ENCODE measurements at places on chromosomes 7 and 10.

DNA sequence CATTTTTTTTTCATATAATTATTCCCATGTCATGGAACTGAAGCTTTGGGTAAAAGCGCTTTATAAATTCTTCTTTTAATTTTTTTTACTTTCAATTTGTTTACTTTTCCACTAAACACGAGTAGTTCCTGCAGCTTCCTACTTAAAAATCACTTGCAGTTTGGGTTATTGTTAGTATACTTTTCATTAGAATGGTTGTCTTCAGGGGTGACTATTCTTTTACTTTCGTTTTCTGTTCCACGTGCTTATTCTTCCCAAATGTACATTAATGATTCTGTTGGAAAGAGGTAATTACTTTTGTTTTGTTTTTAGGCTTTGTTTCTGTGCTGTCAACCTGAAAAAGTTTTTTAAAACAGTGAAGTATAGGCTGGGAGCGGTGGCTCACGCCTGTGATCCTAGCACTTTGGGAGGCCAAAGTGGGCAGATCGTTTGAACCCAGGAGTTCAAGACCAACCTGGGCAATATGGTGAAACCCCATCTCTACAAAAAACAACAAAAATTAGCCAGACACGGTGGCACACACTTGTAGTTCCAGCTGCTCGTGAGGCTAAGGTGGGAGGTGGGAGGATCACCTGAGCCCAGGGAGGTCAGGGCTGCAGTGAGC is 5.2 kb upstream of the CFAP69 start:
- DNase-seq: no peak

GRCh38 chr10:32318476-32318896 is 28.5 kb downstream of the EPC1 start:
- no peak for DNase-seq

DNA sequence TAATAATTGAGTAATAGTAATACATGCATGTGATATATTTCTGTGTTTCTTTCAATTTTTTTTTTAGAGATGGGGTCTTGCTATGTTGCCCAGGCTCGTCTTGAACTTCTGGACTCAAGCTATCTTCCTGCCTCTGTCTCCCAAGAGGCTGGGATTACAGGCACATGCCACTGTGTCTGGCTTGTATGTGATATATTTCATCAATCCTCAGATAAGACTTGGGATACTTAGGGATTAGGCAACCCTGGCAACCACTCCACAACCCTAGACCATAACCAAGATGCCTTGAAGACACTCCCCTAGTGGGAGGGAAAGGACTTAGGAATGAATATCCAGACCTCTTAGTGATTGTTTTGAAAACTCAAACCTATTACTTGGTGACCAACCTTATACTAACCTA is 154.8 kb downstream of the CCDC3 start:
- no peak for DNase-seq

DNA sequence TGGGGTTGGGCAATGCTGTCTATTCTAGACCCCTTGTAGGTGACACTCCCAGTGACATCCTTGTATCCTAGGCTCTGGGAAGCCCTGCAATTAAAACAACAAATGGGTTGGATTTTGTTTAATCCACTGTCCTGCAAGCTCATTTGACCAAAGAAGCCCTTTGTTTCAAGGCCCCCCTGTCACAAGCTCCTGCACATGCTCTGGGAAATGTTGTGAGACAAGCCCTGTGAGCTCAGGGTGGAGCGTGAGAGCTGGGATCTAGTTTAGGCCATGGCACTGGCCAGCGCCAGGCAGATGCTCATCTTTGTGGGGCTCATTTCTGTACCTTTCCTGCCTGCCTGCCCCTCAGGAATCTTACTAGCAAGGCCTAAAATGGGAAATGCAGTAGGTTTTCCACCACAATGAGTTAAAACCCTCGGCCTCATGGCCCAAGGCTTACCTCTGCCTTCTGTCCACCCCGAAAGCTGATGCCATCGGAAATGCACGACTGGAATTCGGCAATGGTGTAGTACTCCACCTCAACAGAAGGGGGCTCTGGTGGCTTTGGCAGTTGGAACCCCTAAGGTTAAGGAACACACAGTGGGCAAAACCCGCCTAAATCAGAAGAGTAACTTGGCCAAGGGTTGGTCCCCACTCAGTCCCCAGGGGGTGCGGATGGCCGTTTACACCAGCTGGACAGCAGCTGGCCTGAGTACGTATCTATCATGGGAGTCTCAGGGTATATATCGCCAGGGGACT is 112.0 kb downstream of the NEURL1 start:
- DNase-seq: peak; percentile 51

GRCh38 chr7:1026721-1027161 is 17.6 kb upstream of the GPR146 start:
- DNase-seq: no peak

DNA sequence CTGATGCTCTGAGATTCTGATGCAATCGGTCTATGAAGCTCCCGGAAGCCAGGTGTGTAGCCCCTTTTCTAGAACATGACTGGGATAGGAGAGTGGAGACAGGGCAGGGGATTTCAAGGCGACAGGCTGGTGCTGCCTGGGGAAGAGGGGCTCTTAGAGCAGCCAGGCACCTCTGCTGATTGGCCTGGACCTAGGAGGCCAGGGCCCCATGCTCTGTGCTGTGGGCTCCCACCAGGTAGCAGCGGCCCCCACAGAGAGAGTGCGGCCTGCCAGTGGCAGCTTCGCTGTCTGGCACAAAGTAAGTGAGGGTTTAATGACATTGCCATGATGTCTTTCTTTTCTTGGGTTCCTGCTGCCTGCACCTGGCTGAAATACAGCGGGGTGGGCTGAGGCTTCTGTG is 99.4 kb upstream of the PODXL start:
- DNase-seq: no peak

DNA sequence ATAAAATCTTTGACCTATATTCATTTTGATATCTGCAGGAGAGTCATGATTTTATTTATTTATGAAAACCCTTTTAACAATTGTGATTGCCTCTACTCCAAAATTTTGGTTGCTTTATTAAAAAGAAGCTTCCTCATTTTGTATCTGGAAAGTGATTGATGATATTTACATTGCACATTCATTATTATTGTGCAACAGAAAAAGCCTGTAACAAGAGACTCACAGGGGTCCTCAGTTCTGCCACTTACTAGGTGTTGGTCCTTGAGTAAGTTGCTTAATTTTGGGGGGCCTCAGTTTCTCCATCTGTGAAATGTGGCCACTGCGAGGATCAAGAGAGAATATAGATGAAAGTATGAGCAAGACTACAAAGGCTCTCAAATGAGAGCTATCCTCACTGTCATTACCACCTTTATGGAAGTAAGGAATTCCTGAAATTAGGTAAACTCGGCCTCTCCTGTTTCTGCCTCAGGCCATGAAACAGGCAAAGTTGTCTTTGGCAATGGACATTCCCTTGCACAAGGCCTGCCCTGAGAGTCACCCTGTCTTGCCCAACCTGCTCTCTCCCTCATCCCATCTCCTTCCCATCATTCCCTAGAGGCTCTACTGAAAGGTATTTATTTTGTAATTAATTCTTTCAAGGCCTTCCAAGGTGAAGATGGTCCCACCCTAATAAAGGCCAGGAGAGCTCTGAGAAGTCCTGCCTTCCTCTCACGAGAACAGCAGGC is 66.1 kb upstream of the ABLIM1 start:
- no peak for DNase-seq

DNA sequence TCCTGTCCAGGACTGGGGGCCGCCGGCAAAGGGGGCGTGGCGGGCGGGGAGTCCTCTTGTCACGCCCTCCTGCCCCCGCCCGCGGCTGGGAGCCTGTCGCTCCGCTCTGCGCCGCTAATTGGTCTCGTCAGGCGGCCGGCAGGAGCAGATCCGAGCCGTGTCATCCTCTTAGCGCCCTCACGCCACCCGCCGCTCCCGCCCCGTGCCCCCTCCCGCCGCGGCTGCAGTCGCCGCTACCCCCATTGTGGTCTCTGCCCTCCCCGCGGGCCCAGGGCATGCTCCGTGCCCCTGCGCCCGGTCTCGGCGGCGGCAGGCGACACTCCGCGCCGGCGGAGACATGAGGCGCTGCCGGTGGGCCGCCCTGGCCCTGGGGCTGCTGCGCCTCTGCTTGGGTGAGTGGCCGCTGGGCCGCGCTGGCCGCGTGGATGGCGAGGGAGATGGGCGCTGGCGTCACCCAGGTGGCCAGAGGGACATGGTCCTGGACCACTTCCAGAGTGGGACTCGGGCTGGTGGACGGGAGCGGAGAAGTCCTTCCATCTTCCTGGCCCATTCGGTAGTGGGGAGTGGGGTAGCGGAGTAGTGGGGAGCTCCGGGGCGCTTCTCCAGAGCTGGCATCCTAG is at the start of gene CDHR1:
Gene CDHR1 (plus strand): TSS at position 114 of the 620 bp plus-strand sequence. CDS start 224 bp downstream, at position 338.
- peak; percentile 27 for DNase-seq

DNA sequence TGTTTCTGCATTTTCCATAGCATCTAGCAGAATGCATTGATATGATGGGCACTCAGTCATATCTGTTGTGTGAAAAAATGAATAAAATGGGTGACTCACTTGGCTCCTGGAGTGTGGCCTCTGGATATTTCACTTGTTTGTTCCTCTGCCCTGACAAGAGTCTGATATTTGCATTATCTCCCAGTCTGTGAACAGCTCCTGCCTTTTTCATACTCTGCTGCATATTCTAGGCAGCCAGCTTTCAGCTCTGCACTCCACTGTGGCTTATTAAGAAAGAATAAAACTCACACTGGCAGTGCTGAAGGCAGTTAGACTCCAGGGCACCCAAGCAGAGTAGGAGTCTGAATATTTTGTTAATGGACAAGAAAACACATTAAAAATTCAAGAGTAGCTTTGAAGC is 623.9 kb downstream of the SORCS1 start:
- no peak for DNase-seq

- DNase-seq: no peak
Measured at GRCh38 chr7:130413201-130413600, 27.6 kb downstream of the CEP41 start.

- no peak for DNase-seq
Measured at GRCh38 chr7:122845286-122845685, 41.0 kb downstream of the CADPS2 start.

GRCh38 chr7:4299431-4299830 is 382.7 kb upstream of the FOXK1 start:
- DNase-seq: no peak

DNA sequence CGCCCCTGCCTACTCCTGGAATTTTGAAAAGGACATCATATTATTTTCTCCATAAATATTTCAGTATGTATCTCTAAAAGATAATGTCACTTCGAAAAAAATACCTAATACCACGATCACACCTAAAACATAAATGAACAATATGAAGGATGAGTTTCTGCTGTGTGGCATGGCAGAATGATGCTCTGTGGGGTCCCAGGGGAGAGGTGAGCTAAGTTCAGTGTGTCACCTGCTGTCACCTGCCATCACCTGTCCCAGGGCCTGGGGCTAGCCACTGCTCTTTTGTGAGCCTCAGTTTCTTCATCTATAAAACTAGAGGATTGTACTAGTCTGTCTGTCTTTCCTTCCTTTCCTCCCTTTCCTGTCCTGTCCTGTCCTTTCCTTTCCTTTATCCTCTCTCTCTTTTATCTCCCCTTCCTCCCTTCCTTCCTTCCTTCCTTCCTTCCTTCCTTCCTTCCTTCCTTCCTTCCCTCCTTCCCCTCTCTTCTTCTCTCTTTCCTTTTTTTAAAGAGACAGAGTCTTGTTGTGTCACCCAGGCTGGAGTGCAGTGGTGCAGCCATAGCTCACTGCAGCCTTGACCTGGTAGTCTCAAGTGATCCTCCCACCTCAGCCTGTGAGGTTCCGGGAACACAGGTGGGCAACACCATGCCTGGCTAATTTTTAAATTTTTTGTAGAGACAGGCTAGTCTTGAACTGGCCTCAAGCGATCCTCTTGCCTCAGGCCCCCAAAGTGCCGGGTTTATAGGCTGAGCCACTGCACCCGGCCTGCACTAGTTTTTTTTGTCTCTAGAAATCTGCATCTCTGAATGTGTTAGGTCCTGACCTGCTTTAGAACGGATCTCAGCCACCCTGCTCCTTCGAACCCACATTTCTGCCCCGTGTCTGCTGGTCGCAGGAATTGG is 43.1 kb downstream of the CUX1 start:
- DNase-seq: no peak

DNA sequence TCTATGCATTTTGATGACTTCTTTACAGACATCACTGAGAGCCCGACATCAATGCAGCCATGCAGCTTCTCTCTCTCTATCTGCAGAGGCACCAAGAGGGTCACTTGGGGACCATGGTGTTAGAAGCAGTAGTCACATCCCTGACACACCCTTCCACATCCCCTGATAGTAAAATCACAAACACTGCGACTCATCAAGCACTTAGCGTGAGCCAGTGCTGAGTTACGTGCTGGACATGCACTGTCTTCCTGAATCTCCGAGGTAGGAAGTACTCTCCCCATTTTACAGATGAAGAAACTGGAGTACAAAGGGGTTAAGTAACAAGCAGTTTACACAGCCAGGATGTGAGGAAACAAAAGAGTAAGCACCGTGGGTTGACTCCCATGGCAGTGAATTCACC is 109.2 kb downstream of the OSBPL3 start:
- no peak for DNase-seq

DNA sequence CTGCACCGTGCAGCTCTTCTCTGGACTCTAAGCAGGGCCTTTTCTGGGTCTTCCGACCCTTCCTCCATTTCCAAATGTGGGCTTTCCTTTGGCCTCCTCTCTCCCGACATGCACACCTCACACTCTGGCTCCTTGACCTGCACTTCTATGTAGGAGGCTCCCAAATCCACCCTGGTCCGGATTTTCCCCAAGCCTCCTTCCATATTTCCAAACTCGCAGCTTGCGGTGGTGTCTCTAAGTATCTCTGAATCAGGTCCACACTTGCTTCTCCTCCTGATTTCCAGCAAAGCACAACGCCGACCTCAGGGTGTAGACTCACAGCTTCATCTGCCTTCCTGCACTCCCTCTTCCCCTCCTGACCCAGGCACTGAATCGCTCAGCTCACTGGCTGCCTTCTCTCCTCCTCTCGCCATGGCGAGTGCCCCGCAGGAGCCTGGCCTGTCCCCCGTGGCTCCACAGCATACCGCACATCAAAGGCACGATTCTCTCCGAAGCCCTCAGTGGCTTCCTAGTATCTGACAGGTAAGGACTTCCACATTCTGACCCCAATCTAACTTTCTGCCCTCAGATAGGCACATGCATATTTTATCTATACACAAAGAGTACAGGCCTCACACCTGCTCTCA is 27.8 kb downstream of the DIP2C start:
- DNase-seq: no peak

DNA sequence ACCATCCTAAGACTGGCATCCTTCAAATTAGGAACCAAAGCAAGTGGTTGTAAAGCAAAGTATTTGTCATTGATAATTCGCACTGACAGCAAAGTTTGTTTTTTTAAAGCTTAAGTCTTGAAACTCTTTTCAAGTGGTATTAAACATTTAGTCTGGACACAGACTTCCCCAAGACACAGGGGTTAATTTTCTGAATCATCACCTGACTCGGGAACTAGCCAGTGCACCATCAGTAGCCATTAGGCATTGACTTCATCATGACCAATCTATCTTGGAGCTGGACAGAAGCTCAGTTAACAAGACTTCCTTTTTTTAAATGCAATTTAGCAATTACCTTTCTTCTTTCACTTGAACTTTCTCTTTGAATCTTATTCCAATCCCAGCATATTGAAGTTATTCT is 210.6 kb downstream of the ZNF365 start:
- no peak for DNase-seq
